ENCODE measurements at places on chromosomes 11 and 22.

DNA sequence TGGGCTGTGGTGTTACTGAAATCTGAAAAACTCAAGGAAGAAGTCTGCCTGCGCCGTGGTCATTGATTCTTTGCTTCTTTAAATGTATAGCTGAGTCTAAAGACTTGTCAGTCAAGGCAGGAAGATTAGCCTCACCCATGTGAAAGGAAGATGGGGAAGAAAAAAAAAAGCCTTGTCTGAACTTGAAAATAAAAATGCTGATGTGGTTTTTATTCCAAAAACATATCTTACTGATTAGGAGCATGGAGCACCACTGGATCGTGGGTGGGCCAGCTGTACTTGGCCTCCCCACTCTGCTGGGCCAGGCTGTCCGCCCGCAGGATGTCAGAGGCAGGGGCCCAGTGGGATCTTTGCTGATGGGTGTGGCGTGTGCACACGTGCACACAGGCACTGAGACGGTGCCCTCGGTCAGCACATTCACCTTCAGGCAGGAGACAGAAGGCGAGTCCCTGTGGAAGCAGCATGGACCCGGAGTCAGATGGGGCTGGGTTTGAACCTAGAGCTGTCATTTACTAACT lies 111.9 kb downstream of the WNT7B start:
- no peak for DNase-seq

DNA sequence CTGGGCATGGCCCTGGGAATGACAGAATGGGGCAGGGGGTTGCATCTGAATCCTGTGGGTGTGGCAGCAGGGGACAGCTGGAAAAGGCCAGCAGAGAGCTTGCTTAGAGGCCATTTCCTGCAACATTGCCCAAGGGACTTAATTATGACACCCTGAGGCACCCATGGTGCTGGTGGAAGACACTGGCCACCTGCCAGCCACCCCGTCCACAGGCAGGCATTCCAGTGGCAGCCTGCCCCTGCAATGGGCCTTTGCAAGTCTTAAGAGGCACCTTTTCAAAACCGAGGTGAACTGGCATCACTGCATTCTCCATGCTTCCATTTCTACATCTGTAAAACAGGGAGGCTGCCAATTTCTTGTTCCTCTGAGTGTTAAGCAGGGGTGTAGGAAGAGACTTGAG lies 21.6 kb upstream of the SUSD2 start:
- no peak for DNase-seq

DNA sequence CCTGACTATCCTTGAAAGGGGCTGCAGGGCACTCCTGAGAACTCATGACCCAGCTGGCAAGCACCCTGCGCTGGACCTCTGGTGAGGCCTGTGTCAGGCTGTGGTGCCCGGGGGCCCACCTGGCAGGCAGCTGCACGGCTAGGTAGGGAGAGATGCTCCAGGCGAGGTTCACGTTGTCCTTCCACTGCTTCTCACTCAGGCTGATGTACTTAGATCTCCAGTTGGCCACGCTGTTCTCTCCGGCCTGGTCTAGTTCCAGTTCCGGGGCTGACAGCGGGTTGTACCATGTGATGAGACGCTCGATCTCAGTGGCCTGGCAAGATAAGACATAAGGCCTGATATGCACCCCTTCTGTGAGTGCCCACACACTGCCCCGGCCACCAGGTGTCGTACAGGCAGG lies 44.7 kb upstream of the SERPIND1 start:
- no peak for DNase-seq

GRCh38 chr11:36264973-36265344 lies 24.3 kb downstream of the COMMD9 start:
- no peak for DNase-seq

- no peak for DNase-seq
Observed at GRCh38 chr11:29200791-29201562, 815.9 kb downstream of the KCNA4 start.

DNA sequence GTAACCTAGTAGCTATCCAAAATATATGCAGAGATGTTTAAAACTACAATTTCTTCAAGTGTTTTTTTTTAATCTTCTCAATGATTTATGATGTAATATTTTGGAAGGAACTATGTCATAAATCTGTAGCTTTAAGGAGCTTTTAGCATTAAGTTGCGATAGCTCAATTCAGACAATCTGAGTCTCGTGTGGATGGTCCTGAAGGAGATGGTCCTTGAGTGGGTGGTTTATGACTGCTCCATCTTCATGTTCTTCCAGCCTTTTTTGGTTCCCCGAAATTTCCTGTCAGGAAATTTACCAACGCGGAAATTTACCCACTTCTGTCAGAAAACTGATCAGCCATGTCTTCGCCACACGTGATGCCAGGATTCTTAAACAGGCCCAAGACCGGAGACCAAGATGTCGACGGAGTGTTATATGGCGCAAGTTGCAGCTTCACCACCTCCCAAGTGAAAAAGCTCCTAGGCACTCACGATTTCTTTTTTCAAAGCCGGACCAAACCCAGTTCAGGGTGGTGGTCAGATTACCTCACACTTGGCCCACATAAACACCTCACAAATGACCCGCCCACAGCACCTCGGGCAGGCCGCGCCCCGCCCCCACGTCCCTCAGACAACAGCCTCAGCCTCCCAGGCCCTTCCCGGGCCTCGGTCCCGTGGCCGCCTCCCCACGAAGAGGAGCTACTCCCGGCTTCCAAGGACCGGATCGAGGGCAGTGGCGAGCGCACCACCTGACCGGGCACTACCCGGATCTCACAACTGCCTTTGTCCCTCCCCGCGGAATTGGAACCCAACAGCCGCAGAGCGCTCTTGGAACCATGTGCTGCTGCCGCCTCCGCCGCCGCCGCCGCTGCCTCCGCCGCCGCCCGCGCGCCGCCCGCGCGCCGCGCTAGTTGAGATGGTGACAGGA lies at the start of gene MORC2:
TSS of gene MORC2 (minus strand) at position 760 of the 909 bp plus-strand sequence. CDS start 885 bp downstream, outside the sequence.
- DNase-seq: no peak

DNA sequence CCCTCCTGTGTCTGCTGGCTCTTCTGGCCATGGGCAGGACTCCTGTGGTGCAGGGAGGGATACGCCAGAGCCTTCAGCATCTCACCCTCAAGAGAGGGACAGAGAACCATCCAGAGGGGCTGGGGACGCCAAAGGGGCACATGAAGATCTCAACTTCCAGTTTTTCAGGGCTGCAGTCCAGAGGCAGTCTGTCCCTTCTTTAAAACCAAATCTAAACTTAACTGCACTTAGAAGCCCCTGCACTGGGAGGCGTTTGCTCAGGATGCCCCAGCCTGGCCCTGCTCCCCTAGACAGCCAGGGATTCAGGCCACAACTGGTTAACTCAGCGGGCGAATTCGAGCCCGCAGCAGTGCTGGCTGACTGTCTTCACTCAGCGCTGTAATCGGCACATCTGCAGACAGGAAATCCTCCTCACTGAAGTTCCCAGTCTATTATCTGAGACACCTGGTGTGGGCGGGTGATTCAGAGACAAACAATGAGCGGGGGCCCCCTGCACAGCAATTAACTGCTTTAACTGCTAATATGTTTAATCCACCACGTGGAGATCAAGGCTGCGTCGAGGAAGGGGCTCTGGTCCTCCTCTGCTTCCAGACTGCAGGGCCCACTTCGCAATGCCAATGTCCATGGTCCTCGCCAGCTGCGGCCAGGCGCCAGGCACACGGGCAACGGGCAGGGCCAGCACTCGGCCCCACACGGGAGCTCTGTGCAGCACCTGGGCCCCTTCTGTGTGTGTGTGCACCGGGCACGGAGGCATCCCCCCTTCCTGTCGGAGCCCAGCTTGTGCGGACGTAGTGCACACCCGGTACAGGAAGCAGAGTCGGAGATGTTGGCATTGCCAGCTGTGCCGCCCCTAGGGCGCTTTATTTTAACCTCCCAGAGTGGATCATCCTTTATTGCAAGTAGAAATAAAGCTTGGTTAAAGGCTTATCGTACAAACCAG lies 36.9 kb upstream of the GNB1L start:
- DNase-seq: no peak

DNA sequence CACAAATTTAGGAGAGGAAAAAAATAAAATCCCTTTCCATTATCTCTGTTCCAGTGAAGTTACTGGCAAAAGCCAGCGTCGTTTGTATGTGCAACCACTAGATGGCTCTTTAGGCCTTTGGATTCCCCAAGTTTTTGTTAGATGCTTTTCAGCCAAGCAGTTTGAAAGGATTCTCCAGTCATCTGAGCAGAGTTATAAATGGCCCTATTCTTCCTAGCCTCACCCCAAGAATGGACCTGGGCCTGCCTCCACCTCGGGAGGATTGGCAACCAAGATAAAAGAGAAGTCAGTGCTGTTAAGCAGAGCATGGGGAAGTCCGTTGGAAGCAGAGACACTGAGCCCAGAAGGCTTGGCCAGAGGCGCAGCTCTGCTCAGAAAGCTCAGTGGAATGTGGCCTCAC lies 15.4 kb downstream of the FAM181B start:
- peak; percentile 94 for DNase-seq

- peak; percentile 90 for DNase-seq
Observed at GRCh38 chr11:63530021-63530420, 6.6 kb upstream of the PLAAT4 start.

DNA sequence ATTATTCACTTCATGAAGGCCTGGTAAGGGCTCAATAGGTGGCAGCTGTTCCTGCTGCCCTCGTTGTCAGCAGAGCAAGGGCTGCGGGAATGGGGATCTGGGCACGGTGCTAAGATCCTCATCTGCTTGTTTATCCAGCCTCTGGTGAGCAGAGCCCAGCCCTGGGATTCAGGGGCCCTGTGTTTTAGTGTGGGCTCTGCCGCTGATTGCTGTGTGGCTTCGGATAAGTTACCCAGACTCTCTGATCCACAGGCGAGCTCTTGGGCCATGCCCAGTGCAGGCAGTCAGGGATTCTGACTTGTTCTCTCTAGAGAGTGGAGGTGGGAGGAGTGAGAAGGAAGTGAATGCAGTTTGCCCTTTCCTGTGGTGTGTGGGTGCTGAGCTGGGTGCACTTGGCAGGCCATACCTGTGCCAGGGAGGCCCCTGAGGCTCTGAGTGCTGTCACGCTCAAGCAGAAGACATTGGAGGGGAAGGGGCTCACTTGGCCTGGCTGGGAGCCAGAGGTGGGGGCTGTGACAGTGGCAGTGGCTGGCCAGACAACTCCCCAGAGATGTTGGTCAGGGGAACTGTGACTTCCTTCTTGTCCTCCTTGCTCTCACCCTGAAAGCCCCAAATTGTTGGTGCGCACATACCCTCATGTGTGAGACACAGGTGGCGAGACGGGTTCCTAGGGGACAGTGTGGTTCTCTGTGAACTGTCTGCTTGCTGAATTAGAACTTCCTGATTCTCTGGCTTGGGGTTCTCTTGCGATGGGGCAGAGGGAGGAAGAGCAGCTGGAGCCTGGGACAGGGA lies 43.7 kb downstream of the CD82 start:
- no peak for DNase-seq

DNA sequence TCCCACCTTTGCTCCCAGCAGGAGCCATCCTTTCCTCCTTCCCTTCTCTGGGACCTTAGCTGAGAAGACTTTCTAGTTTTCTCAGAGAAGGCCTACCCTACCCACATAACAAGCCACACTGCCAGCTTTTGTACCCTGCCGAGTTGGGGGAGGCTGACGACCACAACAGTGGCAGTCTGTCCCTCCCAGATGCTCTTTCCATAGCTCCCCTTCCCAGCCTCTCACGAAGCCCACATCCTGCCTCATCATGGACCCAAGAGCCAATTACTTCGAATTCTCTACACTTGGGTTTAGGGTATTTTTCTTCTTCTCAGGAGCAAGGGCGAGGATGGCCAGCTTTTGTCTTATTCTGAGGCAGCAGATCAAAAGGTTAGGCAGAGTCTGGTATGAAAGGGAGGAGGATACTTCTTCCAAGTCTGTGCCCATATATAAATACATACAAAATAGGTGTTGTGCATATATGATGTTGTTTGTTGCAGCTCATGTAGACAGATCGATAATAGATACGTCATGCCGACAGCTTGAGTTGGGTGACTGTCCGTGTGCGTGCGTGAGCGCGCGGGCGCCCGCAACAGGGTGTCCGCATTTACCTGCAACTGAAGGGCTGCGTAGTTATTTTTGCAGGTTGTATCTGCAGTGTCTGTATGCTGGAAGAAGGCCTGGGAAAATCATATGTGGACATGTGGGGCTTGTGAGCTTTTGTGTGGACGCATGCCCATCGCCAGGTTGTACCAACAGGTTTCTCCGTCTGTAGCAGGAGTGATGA lies 846 bp upstream of the NRGN start:
- no peak for DNase-seq

DNA sequence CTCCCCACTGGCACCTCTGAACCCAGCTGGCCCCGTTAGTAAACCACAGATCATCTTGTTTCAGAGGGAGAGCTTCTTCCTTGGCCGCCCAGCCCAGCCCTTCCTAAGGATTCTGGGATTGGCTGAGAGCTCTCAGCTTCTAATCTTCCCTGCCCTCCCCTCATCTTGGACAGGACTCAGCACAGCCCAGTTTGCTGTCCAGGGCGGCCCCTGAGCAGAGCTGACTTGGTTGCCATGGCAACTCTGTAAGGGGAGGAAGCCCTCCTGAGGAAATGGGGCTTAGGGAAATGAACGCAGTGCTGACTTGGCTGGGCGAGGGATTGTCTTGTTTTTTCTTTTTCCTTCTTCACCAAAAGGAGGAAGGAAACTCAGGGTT lies 4.6 kb downstream of the APOL4 start:
- peak; percentile 38 for DNase-seq

DNA sequence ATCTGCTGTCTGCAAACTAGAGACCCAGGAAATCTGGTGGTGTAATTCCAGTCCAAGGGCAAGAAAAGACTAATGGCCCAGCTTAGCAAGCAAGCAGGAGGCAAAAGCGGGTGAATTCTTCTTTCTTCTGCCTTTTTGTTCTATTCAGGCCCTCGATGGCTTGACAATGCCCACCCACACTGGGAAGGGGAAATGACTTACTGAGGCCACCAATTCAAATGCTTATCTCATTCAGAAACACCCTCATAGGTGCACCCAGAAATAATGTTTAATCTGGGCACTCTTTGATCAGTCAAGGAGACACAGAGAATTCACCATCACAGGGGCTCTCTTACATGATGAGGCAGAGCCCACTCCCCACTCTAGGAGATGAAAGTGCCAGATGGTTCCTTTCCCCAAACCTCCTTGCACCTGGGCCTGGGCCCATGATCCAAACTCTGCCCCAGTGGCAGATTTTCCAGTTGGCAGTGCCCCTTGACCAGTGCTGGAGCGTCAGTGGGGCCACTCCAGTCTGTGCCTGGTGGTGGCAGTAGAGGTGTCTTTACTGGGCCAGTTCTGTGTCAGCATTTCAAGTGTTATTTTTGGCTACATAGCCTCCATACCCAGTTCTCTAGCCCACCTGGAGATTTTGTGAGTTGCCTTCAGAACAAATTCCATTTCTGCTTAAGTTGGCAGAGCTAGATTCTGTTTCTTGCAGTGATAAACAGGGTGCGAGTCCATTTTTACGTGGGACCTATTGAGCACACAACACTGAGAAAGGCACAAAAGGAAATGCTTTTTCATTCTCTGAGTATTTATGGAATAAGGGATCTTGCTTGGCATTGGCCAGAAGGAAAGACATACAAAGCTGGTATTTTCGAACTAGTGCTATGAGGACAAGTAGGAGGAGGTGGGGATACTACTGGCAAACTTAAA lies 7.5 kb downstream of the ELMOD1 start:
- DNase-seq: no peak

All from globus pallidus (tissue), 1 donor.